ENCODE measurements at places on chromosomes 2 and 18. TPM values are rescaled to one million over a fixed set of nuclear protein-coding genes. Genes with fewer than 3 reads are reported as not detected.

IFIH1 gene
- total RNA-seq, result 16.3 TPM

GRCh38 chr18:59150236-59150635, 10.6 kb downstream of the SEC11C start:
- no peak for DNase-seq

GRCh38 chr2:55056024-55056521, 5.8 kb upstream of the RTN4 start:
- DNase-seq, result no peak

DNA sequence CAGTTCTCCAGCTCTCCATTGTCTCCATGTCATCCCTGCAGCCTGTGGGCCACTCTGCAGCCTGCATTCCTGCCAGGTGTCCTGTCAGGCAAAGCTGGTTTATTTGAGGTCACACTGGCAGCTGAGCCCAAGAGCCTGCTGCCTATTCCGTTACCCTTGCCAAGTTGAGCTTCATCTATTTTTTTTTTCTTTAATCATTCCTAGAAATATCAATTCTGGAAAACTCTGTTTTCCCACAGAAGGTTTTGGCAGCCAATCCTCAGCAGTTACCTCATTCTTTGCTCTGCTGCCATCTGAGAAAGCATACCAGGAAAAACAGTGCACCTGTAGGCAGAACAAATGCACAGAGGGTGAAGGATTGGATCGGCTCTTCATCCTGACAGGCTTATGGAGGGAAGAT, 411.0 kb upstream of the ACVR2A start:
- DNase-seq, result no peak

ALKAL2 gene
- total RNA-seq, result 21.2 TPM

DNA sequence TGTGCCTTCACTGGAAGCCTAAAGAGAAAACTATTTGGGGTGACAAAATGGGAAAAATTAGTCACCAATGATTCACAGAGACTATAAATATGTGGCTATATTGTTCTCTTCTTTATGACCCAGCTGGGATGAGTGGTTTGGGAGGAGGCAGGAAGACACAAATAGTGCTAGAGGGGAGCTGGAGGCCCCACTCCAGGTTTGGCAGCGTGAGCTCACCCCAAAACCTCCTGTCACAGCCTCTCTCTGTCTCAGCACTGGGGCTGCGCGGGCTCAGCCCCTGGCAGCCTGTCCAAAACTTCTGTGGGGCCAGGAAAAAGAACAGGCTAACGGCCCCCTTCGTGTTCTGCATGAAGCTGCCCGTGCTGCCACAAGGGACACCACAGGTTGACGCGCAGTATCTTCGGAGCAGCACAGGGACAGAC, 73.2 kb upstream of the LCLAT1 start:
- DNase-seq, result no peak

TUBB8B gene
- total RNA-seq, result not detected

- no peak for DNase-seq
Measured at GRCh38 chr18:49112664-49113063, 161.9 kb upstream of the SMAD7 start.

INHBB gene
- total RNA-seq, result 21.9 TPM

DNA sequence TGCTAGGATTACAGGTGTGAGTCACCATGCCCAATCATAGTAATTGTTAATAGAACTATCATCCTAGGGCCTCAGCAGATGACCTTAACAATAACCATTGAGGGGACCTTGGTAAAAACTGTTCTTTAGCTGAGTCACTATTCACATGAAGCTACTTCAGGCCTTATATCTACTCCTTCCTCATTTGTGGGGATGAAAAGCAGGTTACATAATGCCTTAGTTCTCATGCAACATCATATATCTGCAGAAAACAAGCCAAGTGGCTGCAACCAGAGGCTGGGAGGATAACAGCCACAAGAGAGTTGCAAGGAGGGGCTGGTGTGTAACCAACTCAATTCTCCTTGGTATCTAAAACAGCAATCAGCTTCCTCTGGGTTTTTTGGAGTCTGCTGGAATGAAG, 445.4 kb downstream of the NBAS start:
- no peak for DNase-seq

DNA sequence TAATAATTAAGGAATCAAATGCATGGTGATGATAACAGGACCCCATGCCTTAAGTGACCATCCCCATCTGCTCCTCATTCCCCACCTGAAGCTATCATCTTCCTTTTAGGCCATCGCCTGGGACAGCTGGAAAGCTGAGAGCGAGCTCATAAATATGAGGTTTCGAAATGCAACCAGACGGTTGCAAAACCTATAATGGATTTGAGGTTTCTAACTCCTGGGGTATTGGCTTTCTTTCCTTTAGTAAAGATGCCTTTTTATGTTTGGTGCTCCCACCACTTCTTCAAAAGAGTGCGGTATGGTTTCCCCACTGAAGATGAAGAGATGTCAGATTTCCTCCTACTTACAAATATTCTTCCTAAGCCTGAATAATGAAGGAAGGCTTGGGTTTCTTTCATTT, 1589.5 kb upstream of the PIK3C3 start:
- no peak for DNase-seq

CD302 gene
- 65.6 TPM for total RNA-seq

GRCh38 chr2:212001325-212001724, 537.3 kb downstream of the ERBB4 start:
- DNase-seq, result no peak

CPO gene
- total RNA-seq, result 0.58 TPM

DNA sequence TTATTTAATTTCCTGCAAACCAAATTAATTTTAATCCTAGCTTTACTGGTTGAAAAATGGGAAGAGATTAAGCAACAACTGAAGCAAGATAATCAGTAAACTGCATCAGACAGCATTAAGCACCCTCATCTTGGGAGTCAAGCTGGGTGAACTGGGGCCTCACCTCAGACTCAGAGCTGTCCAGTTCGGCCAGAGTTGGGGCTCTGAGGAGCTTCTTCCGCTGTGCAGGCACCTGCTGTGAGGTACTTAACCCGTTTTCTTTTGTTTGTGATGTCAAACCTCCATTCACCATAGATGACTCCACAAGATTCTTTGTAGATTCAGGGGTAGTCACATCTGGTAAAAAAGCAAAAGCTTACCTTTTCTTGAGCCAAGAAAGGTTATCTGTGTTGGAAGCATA, 71.8 kb downstream of the PRELID3A start:
- no peak for DNase-seq

GRCh38 chr2:188527141-188527540, 235.5 kb downstream of the GULP1 start:
- DNase-seq, result no peak

GRCh38 chr18:6776188-6776587, 46.7 kb downstream of the ARHGAP28 start:
- DNase-seq, result no peak

EML6 gene
- 2.7 TPM for total RNA-seq

- DNase-seq, result no peak
Measured at GRCh38 chr2:60529785-60530627, 23.4 kb downstream of the BCL11A start.

GAL3ST2 gene
- not detected for total RNA-seq

GRCh38 chr2:102141970-102142828, at the start of gene IL1R1:
Gene IL1R1 (plus strand): TSS chr2:102142746. CDS start chr2:102157725, 14,979 bp downstream.
- peak; percentile 95 for DNase-seq

GRCh38 chr2:195489101-195489500, 167.9 kb upstream of the SLC39A10 start:
- DNase-seq, result no peak

PROC gene
- total RNA-seq, result not detected

ZNF396 gene
- total RNA-seq, result 4.4 TPM

- no peak for DNase-seq
Measured at GRCh38 chr2:11777066-11777782, 30.8 kb downstream of the LPIN1 start.

DNA sequence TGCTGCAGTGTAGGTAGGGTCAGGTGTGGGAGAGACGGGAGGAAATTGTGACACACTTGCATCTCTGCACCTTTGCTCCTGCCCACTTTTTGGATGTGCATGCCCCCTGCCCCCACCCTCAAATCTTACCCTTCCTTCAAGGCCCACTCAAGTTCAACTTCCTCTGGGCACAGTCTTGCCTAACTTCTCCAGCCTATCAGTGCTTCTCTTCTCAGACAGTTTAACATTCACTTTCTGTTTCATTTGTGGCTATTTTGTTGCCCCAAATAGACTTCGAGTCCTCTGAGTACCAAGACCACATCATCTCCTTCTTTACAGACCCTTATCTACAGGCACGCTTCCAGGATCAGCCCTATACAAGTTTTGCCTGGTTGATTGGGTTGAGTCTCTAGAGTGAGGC, 2.7 kb downstream of the ST8SIA5 start:
- no peak for DNase-seq

GRCh38 chr2:1538663-1539062, 125.4 kb downstream of the TPO start:
- DNase-seq, result no peak

RAD51AP2 gene
- total RNA-seq, result not detected

DNA sequence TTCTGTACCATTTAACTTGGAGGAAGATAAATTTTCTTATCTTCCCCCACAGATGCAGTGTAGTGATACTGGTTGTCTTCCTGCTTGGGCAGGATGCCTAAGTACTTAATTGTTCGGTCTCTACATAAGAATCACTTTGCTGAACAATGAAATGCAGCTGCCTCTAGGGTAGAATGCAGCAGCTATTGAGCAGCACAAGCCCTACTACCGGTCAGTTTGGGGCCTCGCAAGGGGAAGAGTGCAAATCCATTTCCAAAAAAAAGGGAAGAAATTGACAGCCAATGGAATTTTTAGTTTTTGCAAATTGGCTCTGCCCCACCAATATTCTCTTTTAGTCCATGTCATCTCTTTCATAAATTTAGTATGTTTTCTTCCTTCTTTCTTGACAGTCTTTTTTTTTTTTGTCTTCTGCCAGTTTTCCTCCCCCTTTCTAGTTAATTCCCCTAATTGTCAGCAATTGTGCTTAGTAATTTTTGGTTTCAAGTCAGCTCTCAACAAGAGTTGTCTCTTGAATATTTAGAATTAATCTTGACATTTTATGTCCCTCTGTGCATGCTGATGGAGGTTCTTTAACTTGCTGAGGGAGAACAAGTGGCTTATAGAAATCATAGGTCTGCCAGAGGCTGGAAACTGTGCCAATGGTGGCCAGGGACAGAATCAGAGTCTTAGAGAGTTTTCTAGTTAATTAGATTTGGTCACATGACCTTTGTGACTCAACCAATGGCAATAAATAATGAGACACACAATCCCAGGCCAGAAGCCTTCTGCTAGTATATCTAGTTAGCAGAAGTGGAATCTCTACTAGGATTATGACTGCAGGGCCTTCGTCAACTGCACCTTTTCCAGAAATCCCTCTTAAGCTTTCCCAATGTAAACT, 270.0 kb downstream of the CTNNA2 start:
- DNase-seq, result no peak

DNA sequence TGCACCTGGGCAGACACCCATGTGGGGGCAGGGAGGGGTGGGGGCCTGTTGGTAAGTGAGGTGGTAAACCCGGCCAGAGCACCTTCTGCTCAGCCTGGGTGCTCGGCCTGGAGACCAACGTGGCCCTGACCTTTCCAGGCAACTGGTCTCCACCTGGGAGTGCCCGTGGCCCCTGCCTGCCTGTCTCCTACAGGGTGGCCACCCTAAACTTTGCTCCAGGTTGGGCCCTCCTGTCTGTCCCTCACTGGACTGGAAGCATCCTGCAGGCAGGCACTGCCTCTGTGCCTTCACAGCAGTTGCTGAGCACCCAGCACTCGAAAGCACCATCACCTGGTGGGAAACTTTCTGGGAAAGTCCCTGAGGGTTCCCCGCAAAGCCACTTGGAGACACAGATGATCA, 171.3 kb downstream of the TWIST2 start:
- DNase-seq, result no peak
